IMR-90 (cell line): ENCODE measurements at places on chromosomes 13 and 19. TPM values are rescaled to one million over a fixed set of nuclear protein-coding genes. Genes with fewer than 3 reads are reported as not detected.

- H3K27ac ChIP-seq, result no peak overlapping the region
- H3K36me3 ChIP-seq, result peaks cover 44% of the 10 kb centered on the region
- H3K4me3 ChIP-seq, result no peak overlapping the region
Measured at GRCh38 chr19:43748205-43748594, 6.6 kb downstream of the SMG9 start.

- H3K27ac ChIP-seq, result no peak overlapping the region
- DNase-seq, result peak; percentile 39
- no peaks in the 10 kb centered on the region for H3K36me3 ChIP-seq
- H3K27me3 ChIP-seq, result peaks cover 75% of the 10 kb centered on the region
- no peak overlapping the region for H3K4me3 ChIP-seq
Measured at GRCh38 chr19:41998246-41999020, 4.4 kb upstream of the ATP1A3 start.

DNA sequence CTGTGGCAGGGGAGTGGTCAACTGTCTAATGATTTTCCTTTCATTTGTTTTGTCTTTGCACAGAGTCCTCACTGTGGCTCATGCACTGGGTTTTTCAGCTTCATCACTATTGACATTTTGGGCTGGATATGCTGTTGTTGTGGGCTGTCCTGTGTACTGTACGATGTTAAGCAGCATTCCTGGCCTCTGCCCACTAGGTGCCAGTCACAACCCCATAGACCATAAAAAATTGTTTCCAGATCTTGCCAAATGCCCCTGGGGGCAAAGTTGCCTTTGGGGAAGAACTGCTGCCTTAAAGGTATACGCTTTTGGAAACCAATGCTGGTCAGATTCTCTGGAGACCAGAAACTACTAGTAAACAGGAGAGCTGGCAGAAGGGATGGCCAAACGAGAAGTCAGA is 310.4 kb downstream of the SPRY2 start:
- H3K36me3 ChIP-seq, result no peaks in the 10 kb centered on the region
- no peak overlapping the region for H3K27ac ChIP-seq
- no peak overlapping the region for H3K4me3 ChIP-seq
- no peak for DNase-seq
- no peaks in the 10 kb centered on the region for H3K27me3 ChIP-seq

DNA sequence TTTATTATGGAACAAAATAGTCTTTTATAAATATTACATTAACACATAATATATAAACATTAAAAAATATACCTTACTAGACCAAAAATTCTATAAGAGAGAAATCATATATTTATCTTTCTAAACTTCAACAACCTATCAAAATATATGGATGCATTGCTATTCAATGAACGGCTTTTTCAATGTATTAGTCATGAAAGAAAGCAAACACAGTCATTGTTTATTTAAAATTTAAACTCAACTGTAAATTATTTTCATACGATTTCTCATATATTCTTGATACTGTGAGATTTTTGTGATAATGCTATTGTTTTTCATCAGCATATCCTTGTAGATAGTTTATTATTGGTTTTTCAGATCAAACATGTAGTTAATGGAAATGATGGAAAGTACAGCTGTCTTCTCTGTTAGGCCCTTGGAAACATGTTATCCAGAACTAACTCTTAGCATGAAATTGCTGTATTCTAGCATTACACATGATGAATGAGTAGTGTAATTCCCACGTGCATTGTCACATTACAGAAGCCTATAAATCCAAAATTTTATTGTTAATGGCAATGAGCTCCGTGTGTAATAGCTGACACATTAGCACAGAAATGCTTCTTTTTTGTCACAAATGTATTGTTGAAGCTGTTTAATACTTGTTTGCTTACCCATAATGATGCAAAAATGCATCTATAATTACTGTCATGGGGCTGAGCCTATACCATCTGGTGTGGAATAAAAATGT is 1639.9 kb downstream of the SLITRK5 start:
- no peak overlapping the region for H3K27ac ChIP-seq
- no peak for DNase-seq
- H3K27me3 ChIP-seq, result no peaks in the 10 kb centered on the region
- no peaks in the 10 kb centered on the region for H3K4me1 ChIP-seq
- no peak overlapping the region for H3K4me3 ChIP-seq
- H3K36me3 ChIP-seq, result no peaks in the 10 kb centered on the region

- H3K27me3 ChIP-seq, result no peaks in the 10 kb centered on the region
- no peak overlapping the region for H3K4me3 ChIP-seq
- H3K4me1 ChIP-seq, result peaks cover 18% of the 10 kb centered on the region
- no peak overlapping the region for H3K27ac ChIP-seq
- DNase-seq, result peak; percentile 64
Measured at GRCh38 chr13:21967871-21968270, 297.0 kb downstream of the FGF9 start.

GRCh38 chr19:1522838-1523237 is 1.0 kb upstream of the PLK5 start:
- H3K27me3 ChIP-seq, result peaks cover 34% of the 10 kb centered on the region
- DNase-seq, result no peak
- H3K36me3 ChIP-seq, result no peaks in the 10 kb centered on the region

DNA sequence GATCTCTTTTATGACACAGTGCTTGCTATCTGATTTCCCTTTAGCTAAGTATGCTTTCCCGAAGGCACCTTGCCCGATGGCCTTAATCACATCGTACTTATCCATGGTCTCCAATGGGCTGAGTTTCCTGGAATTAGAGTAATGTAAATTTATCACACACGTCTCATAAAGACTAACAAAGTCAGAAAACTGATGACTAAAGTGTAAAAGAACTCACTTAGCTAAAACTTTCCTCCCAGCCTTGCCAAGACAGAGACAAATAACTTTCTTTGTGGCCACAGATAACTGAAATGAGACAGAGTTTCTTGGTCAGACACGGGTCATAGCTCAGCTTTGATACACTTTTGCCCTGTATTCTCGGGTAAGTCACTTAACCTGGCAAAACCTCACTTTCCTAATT is 1.5 kb downstream of the NEK5 start:
- no peak overlapping the region for H3K27ac ChIP-seq
- no peaks in the 10 kb centered on the region for H3K4me1 ChIP-seq
- DNase-seq, result no peak
- peaks cover 8% of the 10 kb centered on the region for H3K36me3 ChIP-seq
- peaks cover 2% of the 10 kb centered on the region for H3K27me3 ChIP-seq

DNA sequence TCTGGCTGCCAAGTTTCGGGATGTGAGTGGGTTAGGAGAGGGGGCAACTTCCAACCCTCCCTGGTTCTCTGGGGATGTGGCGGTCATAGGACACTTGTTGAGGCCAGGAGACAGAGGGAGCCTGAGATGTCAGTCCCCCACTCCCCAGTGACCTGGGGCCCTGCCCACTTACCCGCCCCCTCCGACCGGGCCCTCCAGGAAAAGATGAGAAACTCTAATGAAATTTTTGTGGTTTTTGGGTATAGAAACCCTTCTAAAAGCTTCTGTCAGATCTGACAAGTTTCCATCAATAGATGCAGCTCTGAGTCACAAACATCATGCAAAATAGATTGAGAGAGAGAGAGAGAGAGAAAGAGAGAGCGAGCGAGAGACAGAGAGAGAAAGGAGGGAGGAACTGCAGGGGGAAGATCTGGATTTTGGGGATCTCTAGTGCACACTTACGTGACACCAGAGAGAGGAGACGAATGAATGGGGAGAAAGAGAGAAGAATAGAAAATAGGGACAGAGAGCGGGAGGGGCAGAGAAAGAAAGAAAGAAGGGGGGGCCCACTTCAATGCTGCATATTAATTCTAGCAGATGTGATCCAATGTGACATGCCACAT is 94.0 kb downstream of the PTPRS start:
- peaks cover 34% of the 10 kb centered on the region for H3K36me3 ChIP-seq
- no peak for DNase-seq
- no peaks in the 10 kb centered on the region for H3K27me3 ChIP-seq
- H3K27ac ChIP-seq, result no peak overlapping the region
- H3K4me3 ChIP-seq, result no peak overlapping the region

- no peak for DNase-seq
- no peaks in the 10 kb centered on the region for H3K27me3 ChIP-seq
- H3K4me1 ChIP-seq, result peaks cover under 1% of the 10 kb centered on the region; the same call in 1 of the 2 replicates
- H3K36me3 ChIP-seq, result no peaks in the 10 kb centered on the region
- no peak overlapping the region for H3K4me3 ChIP-seq
- H3K27ac ChIP-seq, result no peak overlapping the region
Measured at GRCh38 chr19:31146546-31147183, 202.6 kb downstream of the TSHZ3 start.

DNA sequence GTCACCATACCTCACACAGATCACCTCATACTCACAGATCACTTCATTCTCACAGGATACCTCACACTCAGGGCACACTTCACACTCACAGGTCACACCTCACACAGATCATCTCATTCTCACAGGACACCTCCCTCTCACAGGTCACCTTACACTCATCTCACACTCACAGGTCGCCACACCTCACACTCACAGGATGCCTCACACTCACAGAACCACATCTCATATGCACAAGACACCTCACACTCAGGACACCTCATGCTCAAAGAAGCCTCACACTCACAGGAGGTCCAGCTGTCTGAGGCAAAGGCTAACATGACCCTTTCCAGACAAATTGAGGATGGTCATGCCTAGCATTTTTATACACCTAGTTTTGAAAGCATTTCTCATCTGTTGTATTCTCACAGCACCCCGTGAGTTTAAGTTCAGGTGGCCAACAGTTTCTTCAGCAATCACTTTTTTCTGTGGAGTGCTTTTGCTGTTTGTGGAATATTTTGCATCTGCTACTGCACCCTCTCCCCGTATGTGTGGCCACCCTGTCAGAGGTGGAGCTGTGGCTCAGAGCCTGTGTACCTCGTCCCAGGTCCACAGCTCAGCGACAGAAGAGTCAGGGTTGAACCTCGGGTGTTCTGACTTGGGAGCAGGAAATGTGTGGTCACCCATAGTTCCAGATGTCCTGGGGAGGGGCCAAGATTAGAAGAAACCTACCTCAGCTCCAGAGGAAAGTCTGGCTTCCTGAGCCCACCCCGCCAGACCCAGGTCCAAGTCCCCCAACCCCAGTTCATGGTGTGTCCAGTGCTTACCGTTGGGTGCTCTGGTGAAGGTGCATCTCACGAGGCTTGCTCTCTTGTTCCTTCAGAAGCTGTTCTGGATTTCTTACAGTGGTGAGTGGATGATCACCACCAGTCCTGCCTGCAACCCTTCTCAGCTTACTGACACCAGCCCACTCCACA is 7.6 kb downstream of the F7 start:
- peaks cover 5% of the 10 kb centered on the region; the same call in 1 of the 2 replicates for H3K4me1 ChIP-seq
- no peaks in the 10 kb centered on the region for H3K36me3 ChIP-seq
- no peak for DNase-seq
- H3K4me3 ChIP-seq, result no peak overlapping the region
- H3K27ac ChIP-seq, result no peak overlapping the region

GRCh38 chr13:23969647-23970046 is 72.3 kb upstream of the C1QTNF9B start:
- no peaks in the 10 kb centered on the region for H3K36me3 ChIP-seq
- no peak overlapping the region for H3K4me3 ChIP-seq
- no peaks in the 10 kb centered on the region for H3K27me3 ChIP-seq
- peak overlapping the region; percentile 2; the same call in 1 of the 2 replicates for H3K27ac ChIP-seq
- DNase-seq, result peak; percentile 56
- H3K4me1 ChIP-seq, result 0 out of 2 replicates have a peak, but pooled peaks cover 2% of the 10 kb centered on the region

GRCh38 chr13:20729633-20730585 is 26.4 kb downstream of the IL17D start:
- no peak overlapping the region for H3K27ac ChIP-seq
- DNase-seq, result no peak
- H3K4me1 ChIP-seq, result no peaks in the 10 kb centered on the region
- no peak overlapping the region for H3K4me3 ChIP-seq

- no peak overlapping the region for H3K27ac ChIP-seq
- H3K4me3 ChIP-seq, result no peak overlapping the region
- no peak for DNase-seq
- H3K27me3 ChIP-seq, result no peaks in the 10 kb centered on the region
- H3K36me3 ChIP-seq, result no peaks in the 10 kb centered on the region
- H3K4me1 ChIP-seq, result no peaks in the 10 kb centered on the region
Measured at GRCh38 chr13:77595166-77595810, 59.8 kb downstream of the SCEL start.

- H3K36me3 ChIP-seq, result no peaks in the 10 kb centered on the region
- H3K27ac ChIP-seq, result no peak overlapping the region
- no peaks in the 10 kb centered on the region for H3K4me1 ChIP-seq
- no peak overlapping the region for H3K4me3 ChIP-seq
Measured at GRCh38 chr13:50693727-50694126, 149.8 kb downstream of the DLEU7 start.

DNA sequence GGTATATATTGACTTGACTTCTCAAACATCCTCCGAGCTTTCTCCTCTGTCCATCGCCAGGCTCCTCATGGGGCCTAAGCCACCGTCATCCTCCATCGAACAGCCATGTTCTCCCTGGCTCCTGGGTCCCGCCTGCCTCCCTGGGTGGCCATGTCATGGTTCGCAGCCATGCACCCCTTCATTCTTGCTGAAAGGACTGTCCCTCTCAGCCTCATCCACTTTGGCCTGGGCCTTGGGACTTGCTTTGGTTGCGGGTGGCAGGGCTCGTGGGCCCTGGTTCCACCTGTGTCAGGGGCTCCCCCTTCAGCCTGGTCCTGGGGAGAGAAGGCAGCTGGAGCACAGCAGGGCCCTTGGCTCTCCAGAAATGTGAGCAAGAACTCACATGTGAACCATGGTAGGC is 183.8 kb downstream of the KATNAL1 start:
- no peak for DNase-seq
- no peaks in the 10 kb centered on the region for H3K27me3 ChIP-seq
- no peak overlapping the region for H3K4me3 ChIP-seq
- peaks cover 13% of the 10 kb centered on the region for H3K4me1 ChIP-seq
- H3K36me3 ChIP-seq, result no peaks in the 10 kb centered on the region
- H3K27ac ChIP-seq, result no peak overlapping the region

DNA sequence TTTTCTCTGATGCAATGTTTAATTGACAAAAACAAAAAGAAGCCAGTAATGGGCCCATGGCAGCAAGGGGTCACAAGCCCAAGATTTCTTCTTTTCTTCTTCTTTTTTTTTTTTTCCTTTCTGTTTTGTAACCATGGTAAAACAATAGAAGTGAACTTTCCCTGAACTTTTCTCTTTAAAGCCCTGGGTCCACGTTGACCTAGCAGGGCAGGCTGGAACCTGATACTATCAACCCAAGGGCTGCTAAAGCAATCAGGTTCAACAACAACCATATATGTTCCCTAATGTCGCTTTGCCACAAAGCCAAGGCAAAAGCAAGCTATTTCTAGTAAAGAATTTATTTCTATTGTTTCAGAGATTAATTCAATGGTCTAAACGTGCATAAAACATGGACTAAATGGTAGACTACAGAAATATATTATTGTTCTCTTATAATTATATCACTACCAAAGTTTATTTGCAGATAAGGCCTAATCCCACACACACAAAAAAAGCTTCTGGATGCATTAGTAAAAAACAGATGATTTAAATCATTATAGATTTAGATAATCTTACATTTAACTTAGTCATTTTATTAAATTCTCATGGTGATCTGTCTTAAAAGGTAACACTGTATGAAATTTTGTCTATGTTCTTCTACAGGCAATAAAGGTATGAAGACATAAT is 153.9 kb downstream of the DACH1 start:
- H3K27ac ChIP-seq, result no peak overlapping the region
- no peak for DNase-seq
- H3K4me1 ChIP-seq, result no peaks in the 10 kb centered on the region
- H3K27me3 ChIP-seq, result no peaks in the 10 kb centered on the region
- H3K4me3 ChIP-seq, result no peak overlapping the region
- no peaks in the 10 kb centered on the region for H3K36me3 ChIP-seq

CAPN12 gene
- total RNA-seq, result 0.18 TPM in 1 of 2 replicates, not detected in the other

REX1BD gene
- total RNA-seq, result 14.2 and 19.2 TPM in 2 replicates

SLC10A2 gene
- not detected in 2 replicates for total RNA-seq

ERFL gene
- total RNA-seq, result not detected in 2 replicates

PTGIR gene
- 0.54 and 0.56 TPM in 2 replicates for total RNA-seq
